GM12864 (cell line): ENCODE measurements at places on chromosomes 11 and 22.

GRCh38 chr11:62108971-62109404, 14.8 kb upstream of the INCENP start:
- no peak for DNase-seq

- no peak for DNase-seq
Observed at GRCh38 chr22:28892175-28892731, 8.9 kb downstream of the ZNRF3 start.

- DNase-seq, result no peak
Observed at GRCh38 chr11:118065384-118065783, 11.5 kb upstream of the TMPRSS4 start.

DNA sequence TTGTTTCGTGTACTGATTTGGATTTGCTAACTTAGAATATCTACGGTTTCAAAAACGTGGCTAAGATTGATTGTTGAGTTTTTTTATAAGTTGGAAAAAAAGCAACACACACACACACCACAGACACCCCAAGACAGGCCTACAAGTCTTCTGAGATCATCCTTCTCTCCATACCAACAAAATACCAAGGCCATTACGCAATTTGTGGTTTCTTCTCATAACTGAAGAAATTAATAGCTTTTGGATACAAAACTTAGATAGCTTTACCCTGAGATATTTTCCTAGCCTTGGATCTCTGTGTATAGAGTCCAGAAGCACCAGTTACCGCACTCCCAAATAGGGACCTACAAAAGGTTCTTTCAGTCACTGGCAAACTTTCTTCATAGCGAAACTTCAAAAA, 113.6 kb downstream of the SIK3 start:
- DNase-seq, result no peak

GRCh38 chr11:112874980-112875379, 86.2 kb upstream of the NCAM1 start:
- no peak for DNase-seq
